ENCODE measurements at places on chromosomes 16 and 17. TPM values are rescaled to one million over a fixed set of nuclear protein-coding genes. Genes with fewer than 3 reads are reported as not detected.

MYH1 gene
- not detected for total RNA-seq

TAT gene
- not detected for total RNA-seq

SLC9A5 gene
- total RNA-seq = 0.03 TPM

FOXL1 gene
- total RNA-seq = 7.6 TPM

PRAC1 gene
- total RNA-seq = not detected

PLLP gene
- 0.55 TPM for total RNA-seq

CDT1 gene
- 29.3 TPM for total RNA-seq

SSTR5 gene
- total RNA-seq = not detected

TNP2 gene
- total RNA-seq = not detected

TP53TG3B gene
- total RNA-seq = not detected

HAS3 gene
- 0.31 TPM for total RNA-seq

CHP2 gene
- not detected for total RNA-seq

DLX3 gene
- not detected for total RNA-seq

C16orf78 gene
- total RNA-seq = not detected

GPR142 gene
- not detected for total RNA-seq

CD300E gene
- total RNA-seq = not detected

All from A172 (cell line).